NCI-H1092 treated with DMSO at 0.1 percent for 48 hours (cell line): ENCODE measurements at places on chromosomes 1 and 21.

DNA sequence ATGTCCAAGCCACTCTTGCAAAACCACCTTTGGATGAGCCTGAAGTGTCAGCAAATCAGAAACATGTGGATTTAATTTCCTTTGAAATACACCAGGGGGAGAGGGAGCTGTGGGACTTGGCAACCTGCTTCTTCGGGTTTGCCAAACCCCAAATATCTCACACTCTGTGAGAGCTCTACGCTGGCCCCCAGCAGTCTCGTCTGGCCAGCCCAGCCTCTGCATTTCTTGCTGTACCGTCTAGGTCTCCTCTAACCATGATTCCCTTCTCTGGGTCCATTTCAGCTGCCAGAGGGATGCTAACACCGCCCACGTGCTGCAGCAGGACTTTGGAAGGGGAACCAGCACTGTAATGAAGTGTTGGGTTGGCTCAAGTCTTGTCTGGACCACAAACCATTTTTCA lies 114.6 kb downstream of the MRPS6 start:
- DNase-seq = no peak

GRCh38 chr1:229139331-229140118 lies 131.4 kb upstream of the RAB4A start:
- no peak for DNase-seq

- DNase-seq = no peak
Measured at GRCh38 chr1:93612510-93612909, 69.1 kb downstream of the BCAR3 start.

GRCh38 chr1:56773341-56774066 lies 45.7 kb downstream of the FYB2 start:
- no peak for DNase-seq

- peak; percentile 30 for DNase-seq
Measured at GRCh38 chr1:110606657-110607535, 738 bp upstream of the KCNA2 start.
